ENCODE measurements at places on chromosomes 5 and 9.

DNA sequence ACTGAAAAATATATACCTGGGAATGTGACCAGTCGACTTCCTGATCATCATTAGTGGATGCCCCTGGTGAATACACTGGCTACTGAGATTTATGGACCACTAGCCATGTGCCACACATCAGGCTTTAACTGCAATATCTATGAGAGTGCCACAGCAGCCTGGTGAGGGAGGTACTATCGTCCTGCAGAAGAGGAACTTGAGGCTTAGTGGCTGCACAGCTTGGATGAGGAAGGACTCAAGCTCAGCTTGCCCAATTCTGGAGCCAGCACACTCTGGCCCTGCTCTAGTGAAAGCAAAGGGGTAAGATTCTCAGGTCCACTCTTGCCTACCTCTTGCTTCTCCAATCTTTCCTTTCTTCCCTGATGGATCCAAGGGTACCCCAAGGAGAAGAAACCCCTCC, 129.3 kb downstream of the ENTREP1 start:
- no peak for DNase-seq

DNA sequence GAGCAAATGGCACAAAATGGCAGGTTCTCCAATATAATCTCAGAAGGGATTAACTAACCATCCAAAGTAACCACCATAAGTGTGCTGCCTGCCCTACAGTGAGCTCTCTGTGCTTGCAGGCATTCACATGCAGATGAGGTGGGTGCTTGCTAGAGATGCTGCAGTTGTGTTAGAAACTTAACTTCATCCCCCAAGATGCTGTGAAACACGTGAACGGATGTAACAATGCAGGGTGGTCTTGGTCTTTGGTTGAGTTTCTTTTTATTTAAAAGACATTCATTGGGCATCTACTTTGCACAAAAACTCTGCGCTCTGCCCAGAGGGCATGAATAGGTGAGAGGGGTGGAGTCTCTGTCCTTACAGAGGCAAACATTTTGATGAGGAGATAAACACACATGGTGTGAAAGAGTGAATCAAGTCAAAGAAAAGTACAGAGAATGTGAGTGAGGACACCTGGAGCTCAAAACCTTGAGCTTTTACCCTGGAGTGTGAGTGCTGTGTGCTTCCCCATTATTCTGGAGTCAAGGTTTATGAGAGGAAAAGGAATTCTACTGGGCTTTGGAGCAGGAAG, 143.9 kb upstream of the DAP start:
- DNase-seq: no peak

- no peak for DNase-seq
Observed at GRCh38 chr9:93082841-93083411, 13.1 kb upstream of the CARD19 start.

GRCh38 chr5:172482156-172483020, 28.1 kb upstream of the SH3PXD2B start:
- DNase-seq: no peak

- no peak for DNase-seq
Observed at GRCh38 chr9:78692871-78693270, 395.9 kb downstream of the PSAT1 start.

- no peak for DNase-seq
Observed at GRCh38 chr9:86891091-86891490, 56.2 kb downstream of the GAS1 start.

GRCh38 chr5:80990971-80991370, 30.8 kb downstream of the RASGRF2 start:
- no peak for DNase-seq

- DNase-seq: no peak
Observed at GRCh38 chr9:38090170-38090569, 21.1 kb upstream of the SHB start.

DNA sequence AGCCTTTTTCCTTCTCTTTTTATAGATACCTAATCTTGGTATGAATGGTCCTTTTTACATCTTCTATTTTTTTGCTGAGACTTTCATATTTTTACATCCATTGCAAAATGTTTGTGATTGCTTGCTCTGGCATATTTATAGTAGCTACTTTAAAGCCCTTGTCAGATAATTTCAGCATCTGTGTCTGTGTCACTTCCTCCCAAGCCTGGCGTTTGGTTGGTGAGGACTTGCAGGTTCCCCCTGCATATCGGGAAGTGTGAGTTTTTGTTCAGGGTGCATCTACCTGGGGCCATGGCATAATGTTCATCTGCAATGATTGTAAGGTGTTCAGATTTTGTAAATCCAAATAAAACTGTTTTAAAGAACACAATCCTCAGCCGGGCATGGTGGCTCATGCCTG, 8.9 kb downstream of the FBXW5 start:
- no peak for DNase-seq

DNA sequence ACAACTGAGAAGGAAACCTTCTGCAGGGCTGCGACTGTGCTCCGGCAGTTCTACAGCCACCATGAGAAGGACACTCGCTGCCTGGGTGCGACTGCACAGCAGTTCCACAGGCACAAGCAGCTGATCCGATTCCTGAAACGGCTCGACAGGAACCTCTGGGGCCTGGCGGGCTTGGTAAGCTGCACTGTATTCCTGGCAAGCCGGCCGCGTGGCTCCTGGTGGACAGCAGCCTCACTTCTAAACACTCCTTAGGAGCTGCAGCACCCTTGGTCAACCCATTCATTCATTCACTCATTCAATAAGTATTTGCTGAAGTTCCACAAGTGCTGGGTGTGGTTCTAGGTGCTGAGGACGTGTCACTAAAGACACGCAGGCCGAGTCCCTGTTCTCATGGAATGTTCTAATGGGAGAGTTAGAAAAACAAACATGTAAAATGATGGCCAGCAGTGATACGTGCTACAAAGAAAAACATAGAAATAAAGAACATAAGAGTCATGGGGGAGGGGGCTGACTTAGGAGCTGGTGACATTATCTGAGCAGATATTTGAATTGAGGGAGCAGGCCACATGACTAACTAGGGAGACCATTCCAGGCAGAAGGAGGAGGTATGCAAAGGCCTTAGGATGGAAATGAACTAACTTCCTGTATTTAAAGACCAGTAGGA, 6.1 kb downstream of the IL4 start:
- no peak for DNase-seq

DNA sequence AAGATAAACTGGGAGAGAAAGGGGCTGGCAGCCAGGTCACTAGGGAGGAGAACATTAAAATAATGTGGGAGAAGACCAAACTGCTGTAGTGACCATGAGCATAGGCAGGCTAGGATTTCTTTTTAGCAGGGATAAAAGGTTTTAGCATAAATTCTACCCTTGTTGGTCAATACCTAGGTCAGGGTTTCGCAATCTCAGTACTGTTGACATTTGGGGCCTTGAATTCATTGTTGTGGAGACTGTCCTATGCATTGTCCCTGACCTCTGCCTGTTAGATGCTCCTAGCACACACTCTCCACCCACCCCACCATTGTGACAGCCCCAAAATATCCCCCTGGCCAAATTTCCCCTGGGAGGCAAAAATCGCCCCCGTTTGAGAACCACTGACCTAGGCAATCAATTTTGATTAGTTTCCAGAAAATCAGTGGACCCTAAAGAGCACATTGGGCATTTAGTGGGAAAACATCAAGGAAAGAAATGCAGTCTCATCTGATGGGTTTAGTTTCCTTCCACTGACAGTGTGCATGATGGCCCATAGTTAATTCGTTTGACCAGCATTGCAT, 181.4 kb downstream of the NTRK2 start:
- DNase-seq: no peak

- no peak for DNase-seq
Observed at GRCh38 chr5:111618623-111619271, 106.4 kb upstream of the STARD4 start.

- DNase-seq: no peak
Observed at GRCh38 chr9:107131108-107131799, 151.8 kb upstream of the RAD23B start.

DNA sequence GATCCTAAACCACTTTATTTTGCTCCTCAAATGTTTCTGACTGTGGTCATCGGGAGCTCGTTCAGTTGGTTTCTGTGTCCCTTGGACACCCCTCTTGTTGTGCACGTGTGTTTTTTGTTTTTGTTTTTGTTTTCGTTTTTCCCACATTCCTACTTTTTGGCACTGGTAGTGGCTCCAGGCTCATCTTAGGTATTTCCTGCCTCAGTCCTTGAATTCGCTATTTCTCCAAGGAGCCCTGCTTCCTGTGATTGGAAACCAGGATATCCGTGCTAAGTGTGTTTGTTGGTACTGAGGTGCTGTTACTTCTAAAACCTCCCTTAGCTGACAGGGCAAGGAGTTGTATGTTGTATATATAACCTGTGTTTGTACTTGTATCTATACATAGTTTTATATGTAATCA, 5.9 kb downstream of the HMCN2 start:
- DNase-seq: no peak

DNA sequence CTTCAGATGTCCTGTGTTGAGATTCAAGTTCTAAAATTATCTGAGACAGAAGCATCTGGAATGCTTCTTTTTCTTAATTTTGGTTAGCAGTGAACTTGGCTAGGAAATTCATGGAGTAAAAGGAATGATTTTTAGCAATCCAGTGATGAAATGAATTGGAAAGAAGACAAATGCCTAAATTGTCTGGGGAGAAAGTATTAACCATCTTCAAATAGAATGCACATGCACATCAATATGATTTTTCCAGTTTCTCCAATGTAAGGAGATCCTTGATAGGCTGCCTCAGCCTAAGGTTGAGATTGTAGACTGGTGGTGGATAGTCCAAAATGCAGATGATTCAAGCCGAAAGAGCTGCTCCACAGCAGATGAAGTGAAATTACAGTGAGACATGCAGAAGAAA, 106.7 kb downstream of the PCSK5 start:
- no peak for DNase-seq

GRCh38 chr5:33308586-33308985, 132.2 kb upstream of the TARS1 start:
- no peak for DNase-seq

GRCh38 chr5:151587796-151588555, 3.2 kb downstream of the FAT2 start:
- DNase-seq: no peak

- no peak for DNase-seq
Observed at GRCh38 chr9:13432904-13433303, 153.4 kb upstream of the MPDZ start.

DNA sequence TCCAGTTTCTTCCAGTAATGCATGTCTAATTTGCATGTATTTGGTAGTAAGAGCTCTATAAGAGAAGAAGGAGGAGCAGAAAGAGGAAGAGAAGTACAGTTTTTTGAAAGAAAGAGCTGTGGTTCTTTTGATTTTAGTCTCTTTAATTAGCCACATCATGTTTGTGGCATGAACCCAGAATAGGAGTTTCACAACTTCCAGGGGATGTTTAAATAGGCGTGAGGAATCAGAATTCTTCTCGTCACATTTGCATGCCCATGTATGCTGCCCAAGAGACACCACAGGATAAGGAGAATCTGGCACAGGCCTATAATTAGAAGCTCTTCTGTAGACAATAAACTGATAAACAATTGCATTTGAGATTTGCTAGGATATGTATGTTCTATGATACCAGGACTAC, 78.7 kb downstream of the GAS1 start:
- no peak for DNase-seq

GRCh38 chr9:19994296-19994695, 205.5 kb upstream of the SLC24A2 start:
- no peak for DNase-seq

DNA sequence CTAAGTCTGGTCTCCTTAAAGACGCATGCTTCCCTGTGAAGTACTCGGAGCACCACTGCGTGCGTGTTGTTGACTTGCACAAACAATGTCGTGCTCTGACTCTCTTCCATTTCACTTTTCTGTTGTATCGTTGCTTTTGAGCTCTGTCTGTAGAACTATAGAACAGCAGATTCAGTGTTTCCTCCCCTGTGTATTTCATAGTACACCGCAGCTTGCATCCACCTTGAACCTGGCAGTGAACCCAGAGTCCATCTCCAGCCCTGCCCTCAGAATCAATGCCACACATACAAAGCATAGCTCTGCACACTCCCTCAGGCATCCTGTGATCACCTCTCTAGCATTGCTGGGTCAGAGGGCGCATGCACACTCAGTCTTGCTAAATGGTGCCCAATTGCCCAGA, 37.2 kb upstream of the ADAMTS2 start:
- no peak for DNase-seq

DNA sequence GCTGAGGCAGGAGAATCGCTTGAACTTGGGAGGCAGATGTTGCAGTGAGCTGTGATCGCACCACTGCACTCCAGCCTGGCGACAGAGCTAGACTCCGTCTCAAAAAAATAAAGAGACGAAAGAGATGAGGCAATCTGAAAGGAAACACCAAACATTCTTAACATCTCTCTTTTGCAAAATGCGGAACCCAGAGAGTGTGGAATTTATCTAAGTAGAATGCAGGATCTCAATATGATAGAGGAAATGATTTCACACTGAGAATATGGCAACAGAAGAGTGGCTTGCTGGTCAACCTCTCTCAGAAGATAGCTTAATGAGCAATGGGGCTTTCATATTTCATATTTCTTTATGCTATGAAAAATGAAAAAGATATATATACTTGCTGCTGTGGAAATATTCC, 33.4 kb upstream of the PCA3 start:
- no peak for DNase-seq

DNA sequence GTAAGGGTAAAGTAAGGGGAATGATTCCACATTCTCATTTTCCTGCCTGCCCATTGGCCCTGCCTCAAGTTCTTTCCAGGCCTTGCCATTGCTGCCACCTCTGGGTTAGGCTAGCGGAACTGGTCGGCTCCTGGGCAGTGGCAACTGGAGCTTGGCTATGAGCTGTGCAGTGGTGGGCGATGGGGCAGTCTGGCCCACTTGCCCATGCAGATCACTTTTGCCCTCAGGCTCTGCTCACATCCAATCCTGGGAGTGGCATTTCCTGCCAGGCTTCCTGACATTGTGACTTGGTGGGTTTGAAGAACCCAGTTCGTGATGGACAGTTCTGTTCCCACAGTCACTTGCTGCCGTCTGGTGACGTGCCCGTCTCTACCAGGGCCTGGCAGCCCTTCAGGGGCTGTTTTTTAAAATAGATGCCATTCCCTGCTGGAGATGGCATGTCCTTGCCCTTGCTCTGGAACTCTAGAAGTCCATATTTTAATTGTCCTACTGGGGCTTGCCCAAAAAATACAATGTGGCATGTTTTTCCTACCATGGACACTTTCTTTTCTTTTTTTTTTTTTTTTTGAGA, 86.1 kb downstream of the FGF18 start:
- DNase-seq: no peak

GRCh38 chr9:97366476-97366875, 45.4 kb upstream of the TDRD7 start:
- no peak for DNase-seq

GRCh38 chr5:134314443-134314842, 52.5 kb downstream of the CDKL3 start:
- no peak for DNase-seq

DNA sequence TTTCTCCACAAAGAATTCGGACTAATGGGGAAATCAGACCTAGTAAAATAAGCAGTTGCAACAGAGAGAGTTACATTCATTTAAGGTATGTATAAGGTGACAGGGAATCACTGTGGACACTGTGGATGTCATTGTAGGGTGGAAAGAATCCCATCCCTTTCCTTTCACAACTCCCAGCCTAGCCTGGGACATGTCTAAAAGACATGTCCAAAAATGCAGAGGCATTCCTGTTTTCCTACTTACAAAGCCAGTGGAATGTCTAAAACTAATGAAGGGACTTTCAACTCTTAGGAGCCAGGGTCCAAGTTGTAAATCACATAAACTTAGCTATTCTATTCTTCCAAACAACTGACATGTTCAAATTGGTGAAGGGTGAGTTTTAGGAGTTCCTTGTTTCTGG, 511.0 kb downstream of the PRELID2 start:
- DNase-seq: no peak
